NCI-H1436 treated with DMSO at 0.1 percent for 48 hours (cell line): ENCODE measurements at places on chromosomes 16 and 17.

DNA sequence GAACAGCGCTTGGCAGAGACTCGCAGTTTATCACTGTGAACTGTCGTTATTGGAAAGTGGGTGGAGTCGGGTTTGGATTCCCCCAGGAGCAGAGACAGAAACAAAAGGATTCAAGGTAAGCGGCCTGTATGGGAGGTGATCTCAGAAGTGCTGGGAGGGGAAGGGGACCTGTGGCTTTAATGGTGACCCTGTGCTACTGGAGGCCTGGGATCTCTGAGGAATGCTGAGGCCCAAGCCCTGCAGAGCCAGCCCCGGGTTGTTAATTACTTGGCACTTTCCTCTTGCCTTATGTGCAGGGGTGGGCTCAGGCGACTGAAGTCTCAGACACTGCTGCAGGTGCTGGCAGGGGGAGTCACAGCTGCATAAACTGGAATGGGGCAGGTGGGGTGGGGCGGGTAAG, 27.4 kb downstream of the IRF8 start:
- no peak for DNase-seq

- DNase-seq = no peak
Observed at GRCh38 chr16:84207251-84207650, 16.3 kb downstream of the ADAD2 start.

DNA sequence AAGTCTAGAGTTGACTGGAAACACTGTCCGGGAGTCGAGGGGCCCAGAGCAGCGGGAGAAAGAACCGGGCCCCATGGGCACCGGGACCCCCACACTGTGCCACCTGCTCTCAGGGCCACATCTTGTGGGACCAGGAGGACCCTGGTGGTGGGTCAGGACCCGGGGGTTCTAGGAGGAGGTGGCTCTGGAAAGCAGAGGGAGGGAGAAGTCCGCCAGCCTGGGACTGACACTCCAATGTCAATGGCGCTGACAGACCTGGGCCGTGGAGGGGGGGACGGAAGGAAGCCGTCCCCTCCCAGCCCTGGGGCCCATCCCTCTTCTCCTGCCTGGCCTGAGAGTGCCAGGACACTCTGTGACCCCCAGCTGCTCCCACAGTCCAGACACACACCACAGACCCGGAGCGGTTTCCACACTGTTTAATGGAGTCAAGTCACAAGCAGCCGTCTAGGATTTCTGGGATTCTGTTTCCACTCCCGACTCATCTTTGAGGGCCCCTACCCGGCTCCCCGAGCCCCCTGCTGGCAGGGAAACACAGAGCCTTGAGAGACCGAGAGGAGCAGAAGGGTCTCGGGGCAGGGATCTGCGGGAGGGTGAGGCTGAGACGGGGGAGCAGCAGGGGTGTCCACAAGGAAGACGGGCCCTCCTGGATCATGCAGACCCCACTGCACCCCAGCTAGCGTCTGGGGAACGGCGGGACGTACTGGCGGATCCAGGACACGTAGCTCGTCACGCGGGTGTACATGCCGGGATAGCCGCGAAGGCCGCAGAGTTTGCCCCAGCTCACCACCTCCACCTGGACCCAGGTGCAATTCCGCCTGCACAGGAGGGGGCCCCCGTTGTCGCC, 23.5 kb upstream of the UBE2I start:
- DNase-seq = no peak

DNA sequence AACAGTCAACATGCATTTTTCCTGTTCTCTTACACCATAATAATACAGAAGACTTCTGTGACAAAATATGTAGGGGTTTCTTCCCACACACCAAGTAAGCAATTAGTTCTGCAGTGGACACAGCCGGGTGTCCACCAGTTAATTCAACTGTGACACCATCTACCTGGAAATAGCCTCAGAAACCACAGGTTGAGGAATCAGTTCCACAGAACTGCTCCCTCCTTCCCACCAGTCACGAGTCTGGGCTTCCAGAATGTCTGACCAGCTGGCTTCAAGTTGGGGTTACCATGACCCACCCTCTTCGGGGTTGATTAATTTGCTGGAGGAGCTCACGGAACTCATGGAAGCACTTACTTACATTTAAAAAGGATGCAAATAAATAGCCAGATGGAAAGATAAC, 13.6 kb upstream of the CCL5 start:
- no peak for DNase-seq

DNA sequence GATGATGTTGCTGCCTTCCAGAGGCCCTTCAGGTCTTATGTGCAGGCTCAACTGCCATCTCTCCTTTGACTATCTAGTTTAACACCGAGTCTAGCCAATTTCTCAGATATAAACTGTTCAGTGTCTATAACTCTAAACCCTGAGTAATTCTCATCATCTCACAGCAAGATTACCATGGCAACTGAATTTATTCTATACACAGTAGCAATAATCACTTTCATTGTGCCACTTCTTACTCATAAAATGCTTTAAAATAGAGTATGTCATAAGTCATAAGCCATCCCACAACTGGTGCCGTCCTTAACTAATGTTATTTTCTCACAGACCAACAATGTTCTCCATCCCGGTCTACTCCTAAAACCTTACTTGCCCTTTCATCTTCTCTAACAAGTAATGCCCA, 45.0 kb downstream of the SYNRG start:
- no peak for DNase-seq

DNA sequence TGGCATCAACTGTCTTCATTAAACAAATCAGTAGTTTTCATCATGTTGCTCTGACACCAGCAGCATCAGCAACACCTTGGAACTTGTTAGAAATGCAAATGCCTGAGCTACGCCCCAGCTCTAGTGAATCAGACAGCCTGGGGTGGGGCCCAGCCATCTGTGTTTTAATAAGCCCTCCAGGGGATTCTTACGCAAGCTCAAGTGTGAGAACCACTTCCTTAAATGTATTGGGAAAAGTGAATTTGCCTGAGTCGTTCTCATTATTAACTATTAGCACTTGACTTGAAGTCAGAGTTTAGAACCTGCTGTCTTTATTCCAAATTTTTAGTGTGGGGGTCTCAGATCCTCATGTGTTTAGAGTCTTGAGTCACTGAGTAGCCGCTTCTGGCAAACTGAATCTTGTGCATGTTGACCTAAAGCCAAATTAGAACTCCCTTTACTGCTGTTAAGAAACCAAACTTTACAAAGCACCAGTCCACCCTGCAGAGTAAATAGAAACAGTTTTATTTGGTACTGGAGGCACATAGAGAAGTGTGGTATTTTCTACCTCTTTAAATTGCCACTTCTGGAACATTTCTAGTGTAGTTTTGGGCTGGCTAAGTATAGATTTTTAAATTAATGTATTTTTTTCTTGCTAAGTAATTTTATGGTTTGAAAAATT, 137.4 kb upstream of the COX10 start:
- no peak for DNase-seq

DNA sequence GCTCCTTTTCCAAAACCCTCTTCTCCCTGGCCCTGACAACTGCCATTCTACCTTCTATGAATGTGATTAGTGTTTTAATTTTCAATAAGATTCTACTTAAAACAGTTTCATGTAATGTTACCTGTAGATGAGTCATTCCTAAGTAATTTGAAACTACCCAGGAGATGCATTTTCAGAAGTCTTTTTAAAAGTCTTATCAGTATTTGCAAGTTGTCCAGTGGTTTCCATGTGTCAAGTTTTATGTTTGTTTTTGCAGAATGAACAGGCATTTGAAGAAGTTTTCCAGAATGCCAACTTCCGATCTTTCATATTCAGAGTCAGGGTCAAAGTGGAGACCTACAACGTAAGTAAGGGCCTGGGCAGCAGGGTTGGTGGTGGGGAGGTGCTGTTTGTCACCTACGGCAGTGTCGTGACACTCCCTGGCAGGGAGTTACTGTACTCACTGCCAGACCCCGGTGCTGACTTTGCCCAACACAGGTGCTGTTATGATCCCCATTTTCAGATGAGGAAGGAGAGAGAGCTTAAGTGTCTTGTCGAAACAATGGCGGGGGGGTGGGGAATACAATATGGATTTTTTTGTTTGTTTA, 65.0 kb downstream of the RPA1 start:
- DNase-seq = no peak

DNA sequence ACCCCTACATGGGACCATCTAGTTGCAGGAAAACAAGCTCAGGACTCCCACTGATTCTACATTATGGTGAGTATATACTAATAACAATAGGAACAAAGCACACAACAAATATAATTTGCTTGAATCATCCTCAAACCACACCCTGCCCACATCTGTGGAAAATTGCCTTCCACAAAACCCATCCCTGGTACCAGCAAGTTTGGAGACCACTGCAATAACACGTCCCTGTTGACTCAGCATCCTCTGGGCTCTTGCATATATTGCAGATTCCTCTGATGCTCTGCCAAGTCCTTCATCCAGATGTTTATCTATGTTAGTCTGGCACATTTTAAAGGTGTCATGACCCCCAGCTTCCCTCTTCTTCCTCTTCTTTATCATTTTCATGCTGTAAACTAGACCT, 138.4 kb downstream of the PCTP start:
- DNase-seq = no peak

DNA sequence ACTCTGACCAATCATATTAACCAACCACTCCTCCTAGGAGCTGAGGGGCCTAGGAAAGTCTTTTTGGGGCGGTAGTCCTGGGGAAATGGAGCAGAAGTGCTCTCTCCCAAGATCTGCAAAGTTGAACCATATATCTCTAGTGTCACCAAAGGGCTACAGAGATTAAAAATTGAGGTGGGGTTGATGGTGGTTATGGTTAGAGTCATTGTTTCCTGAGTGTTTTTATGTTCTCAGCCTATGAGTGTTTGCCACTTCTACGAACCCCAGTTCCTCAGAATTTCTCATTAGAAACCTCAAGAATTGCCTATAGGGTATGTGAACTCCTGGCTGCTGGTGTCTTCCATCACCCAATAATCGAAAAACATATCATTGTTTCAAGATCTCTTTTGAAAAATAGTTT, 217.8 kb downstream of the CDRT15L2 start:
- DNase-seq = no peak

DNA sequence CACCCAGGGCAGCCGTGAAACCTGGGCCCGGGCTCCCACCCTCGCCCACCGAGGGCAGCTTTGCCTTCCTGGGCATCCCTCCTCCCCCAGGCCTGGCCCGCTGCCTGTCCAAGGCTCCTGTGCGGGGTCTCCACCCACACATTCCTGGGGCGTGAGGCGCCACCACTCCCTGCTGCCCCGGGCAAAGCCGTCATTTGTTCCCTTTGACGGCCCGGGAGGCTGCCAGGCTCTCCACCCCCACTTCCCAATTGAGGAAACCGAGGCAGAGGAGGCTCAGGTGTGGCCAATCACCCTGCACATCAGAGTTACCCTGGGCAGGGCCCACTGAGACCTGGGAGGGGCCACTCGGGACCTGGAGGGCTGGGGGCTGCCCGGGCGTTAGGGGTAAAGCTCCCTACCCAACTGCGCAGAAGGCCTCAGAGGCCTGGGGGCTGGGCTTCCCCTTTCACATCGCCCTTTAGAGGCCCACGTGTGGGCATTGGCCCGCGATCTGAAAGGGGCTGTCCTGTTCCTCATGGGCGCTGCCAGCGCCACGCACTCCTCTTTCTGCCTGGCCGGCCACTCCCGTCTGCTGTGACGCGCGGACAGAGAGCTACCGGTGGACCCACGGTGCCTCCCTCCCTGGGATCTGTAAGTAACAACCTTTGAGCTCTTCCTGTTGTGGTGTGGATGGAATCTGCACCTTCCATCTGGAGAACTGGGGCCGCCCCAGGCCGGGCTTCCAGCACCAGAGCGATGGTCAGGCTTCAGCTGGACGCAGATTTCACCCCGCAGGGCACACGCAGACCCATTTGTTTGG, at the start of gene MSLN:
TSS of gene MSLN (plus strand) at position 190 of the 799 bp plus-strand sequence. CDS start 1,947 bp downstream, outside the sequence.
- DNase-seq = no peak
